HEK293T (cell line): ENCODE measurements at places on chromosomes 5 and 9.

DNA sequence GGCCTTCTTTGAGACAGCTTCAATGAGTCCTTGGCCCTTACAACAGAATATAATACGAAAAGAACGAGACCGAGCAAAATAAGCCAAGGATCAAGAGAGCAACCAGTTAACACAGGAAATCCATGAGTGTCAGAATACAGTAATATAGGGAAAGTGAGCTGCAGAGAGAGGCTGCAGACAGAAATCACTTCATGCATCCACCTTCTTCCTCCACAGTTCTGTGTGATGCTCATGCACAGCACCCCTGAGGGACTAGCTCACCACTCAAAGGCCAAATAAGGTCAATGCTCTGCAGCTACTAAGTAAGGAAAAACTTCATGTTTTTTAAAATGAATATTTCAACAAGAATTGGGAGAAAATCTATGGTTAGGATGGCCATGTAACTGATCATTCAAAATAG, 257.1 kb downstream of the MCTP1 start:
- no peak for DNase-seq

- DNase-seq: no peak
These were observed 82.9 kb upstream of the VCAN start for GRCh38 chr5:83388608-83389007.

DNA sequence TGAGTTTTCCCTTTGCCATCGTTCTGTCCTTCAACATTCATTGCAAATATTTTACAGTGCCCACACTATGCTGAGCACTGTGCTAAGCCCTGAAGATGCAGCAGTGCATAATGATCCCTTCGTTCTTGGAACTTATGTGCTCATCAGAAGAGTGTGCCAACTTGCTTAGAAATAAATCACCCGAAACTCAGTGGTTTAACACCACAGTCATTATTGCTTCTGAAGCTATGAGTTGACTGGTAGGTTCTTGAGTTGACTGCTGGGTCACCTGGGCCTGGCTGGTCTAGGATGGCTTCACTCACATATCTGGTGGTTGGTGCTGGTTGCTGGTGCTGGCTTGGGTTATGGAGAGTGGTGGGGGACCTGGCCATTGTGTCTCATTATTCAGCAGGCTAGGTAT, 20.9 kb downstream of the PCSK5 start:
- no peak for DNase-seq

DNA sequence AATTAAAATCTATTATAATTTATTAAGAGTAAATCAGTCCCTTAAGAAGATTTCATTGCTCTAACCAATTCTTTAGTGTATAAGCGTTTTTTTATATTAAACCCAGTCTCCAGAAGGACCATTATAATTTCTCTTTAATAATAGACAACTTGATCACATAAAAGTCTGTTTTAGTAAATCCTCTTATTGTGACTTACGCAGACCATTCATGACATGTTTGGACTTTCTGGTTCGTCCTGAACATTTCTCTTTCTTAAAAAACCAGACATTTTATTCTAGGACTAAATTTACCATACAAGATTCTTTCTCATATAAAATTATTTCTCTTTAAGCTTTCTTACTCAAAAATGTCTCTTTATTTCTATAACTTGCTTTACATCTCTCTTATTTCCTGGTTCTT, 196.2 kb upstream of the RAI14 start:
- no peak for DNase-seq

GRCh38 chr5:78887384-78888118, 97.6 kb downstream of the ARSB start:
- DNase-seq: no peak

DNA sequence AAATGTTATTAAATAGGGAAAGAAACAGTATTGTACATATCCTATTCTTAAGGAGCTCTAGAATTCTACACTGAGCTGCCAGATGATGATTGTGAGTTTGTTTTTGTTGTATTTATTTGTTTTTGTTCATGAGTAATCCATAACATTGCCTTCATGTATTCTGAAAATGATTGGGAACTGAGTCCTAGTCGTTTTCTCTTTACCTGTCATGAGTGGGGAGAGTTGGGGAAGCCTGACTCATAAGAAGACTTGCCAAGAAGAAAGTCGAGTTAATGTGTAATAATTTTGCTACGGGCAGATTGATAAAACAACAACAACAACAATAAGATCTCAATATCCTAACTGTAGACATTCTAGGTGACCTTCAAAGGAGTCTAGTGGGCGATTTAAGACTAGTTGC, 103.8 kb downstream of the ANKRD55 start:
- DNase-seq: no peak

- DNase-seq: no peak
These were observed 277.5 kb upstream of the MVB12B start for GRCh38 chr9:126049088-126049487.

DNA sequence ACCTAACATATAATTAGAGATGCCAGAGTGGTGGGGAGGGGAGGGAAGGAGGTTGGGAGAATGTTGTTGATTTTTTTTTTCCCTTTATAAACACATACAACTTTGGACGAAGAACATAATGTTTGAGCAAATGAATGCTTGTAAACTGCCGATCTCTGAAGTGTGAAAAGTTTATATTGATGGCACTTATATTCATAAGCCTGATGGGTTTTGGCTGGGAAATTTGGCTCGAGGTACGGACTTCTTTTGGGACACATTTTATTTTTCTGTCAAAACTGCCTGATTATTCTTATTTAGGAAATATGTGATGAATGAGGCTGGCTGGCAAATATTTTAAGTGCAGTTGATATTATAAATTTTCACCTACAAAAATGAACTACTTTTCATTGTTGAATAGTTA, 9.9 kb downstream of the DAPK1 start:
- DNase-seq: no peak

- DNase-seq: no peak
These were observed 285.1 kb upstream of the ADAMTS16 start for GRCh38 chr5:4855036-4855435.
